ENCODE measurements at places on chromosomes 3 and 15.

- peak; percentile 58 for DNase-seq
Observed at GRCh38 chr3:27467545-27467944, 16.6 kb downstream of the SLC4A7 start.

GRCh38 chr15:90664650-90665287, 52.4 kb upstream of the BLM start:
- DNase-seq, result no peak

DNA sequence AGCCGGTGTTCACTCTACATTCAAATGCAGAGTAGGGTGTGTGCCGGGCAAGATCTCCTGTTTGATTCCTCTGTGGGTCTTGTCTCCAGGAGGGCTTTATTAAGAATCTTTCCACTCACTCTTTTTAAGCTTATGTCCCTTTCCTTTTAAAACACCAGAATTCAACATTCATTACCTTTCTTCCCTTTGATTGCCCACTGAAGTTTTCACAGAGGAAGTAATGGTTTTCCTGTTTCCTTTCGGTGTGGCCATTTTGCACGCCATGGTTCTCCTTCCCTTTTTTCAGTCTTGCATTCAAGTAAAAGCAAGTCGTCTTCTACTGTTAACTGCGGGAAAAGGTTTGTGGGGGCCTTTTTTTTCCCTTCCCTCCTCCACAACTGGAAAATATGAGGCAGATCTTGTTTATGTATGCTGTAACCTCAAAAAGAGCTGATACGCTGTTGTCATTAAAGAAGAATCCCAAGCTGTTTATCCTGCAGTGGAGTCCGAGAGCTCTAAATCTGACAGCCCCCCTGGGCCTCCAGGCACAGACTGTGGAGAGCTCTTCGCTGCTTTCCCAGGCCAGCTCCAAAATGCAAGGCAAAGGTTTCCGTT, 40.5 kb downstream of the FILIP1L start:
- DNase-seq, result no peak

- DNase-seq, result peak; percentile 84
Observed at GRCh38 chr3:51967384-51968169, at the start of gene PCBP4. Gene PCBP4 (minus strand): TSS chr3:51967454. CDS start chr3:51961240, 6,214 bp downstream.

- no peak for DNase-seq
Observed at GRCh38 chr15:65688462-65688861, 66.7 kb downstream of the SLC24A1 start.

- DNase-seq, result no peak
Observed at GRCh38 chr3:99818818-99819217, 1.2 kb downstream of the CMSS1 start.

DNA sequence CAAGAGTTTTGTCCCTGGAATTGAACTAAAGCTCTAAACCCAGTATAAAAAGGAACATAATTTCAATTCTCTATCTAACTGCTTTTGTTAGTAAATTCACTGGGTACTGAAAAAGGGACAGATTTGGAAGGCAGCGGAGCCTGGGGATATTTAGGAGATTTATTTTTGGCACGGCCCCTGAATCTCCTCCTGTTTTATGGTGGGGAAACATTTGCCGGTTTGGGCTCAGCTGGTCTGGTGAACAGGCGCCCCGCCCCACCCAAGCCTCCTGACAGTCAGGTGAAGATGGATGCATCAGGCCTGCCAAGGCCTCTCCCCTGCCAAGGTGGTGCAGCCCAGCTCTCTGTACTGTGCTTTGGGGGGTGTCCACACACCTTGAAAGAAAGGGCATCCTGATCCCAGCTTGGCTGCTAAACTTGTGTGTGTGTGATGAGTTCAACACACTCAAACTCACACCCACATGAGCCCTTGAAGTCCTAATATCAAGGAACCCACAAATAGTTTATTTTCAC, 46.3 kb downstream of the EBLN2 start:
- DNase-seq, result no peak

DNA sequence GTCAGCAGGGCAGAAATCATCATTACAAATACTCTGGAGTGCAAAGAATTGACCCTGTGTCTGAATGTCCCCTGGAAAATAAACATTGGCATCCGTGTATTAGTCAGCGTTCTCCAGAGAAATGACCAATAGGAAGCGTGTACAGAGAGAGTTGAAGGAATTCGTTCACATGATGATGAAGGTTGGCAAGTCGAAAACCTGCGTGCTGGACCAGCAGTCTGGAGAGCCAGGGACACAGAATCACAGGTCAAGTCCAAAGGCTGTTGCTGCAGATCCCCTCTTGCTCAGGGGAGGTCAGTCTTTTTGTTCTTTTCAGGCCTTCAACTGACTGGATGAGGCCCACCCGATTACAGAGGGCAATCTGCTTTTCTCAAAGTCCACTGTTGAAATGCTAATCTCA, 16.6 kb downstream of the GP9 start:
- no peak for DNase-seq

DNA sequence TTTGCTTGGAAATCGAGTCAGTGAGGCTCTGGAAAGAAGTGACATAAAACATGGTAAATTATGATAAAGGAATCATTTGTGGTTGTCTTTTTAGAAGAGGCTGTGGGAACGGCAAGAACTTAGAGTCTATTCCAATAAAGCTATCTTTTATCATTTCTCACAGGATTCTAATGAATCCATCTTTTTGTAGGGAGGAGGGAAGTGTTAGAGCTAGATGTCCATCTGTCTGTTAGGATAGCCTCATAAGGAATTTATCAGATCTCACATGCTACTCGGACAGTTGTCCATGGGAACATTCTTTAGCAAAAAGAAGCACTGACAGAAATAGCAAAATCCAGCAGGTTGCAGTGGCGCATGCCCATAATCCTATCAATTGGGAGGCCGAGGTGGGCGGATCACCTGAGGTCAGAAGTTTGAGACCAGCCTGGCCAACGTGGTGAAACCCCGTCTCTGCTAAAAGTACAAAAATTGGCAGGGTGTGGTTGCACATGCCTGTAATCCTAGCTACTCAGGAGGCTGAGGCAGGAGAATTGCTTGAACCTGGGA, 37.0 kb downstream of the STARD9 start:
- DNase-seq, result no peak

DNA sequence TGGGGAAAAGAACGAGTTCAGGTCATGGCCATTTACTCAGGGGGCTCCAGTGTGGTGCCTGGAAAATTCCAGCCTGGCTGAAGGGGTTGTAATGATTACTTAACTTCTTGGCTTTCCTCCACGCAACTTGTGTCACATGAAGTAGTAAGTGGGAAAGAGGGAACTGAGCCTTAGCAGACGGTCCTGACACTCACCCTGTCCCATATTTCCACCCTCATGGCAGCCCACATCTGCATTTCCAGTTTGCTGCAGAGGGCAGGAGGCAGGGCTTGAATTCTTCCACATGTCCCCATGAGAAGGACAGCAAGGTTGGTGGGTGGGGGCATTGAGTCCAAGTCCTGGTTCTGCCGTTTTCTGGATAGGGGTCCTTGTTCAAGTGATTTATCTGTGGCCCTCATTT, 7.8 kb upstream of the CAMP start:
- DNase-seq, result no peak

DNA sequence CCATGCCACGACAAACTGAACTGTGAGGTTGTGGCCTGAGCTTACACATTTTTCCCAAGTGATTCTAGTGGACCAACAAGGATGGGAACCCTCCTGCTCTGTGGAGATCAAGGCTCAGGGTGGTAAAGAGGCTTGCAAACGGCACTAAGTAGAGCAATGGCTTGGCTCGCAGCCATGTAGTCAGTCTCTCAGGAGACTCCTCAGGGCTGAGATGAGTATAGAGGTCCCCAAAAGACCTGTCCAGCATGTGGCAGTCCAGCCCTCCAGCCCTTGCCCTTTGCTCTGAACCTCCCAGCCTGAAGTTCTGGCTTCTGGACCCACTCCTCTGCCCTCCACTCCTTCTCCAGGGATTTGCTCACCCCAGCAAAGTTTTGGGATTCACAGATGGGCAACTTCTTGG, 8.3 kb upstream of the CAMP start:
- no peak for DNase-seq
